Activated CD4-positive, alpha-beta T cell treated with anti-CD3 and anti-CD28 coated beads, Interleukin-2, amount 10 ng/mL, durations not matched to agents 7 days and 5 days (primary cell): ENCODE measurements at places on chromosomes 13 and 19. TPM values are rescaled to one million over a fixed set of nuclear protein-coding genes. Genes with fewer than 3 reads are reported as not detected.

- H3K27me3 ChIP-seq: peaks cover 8% of the 10 kb centered on the region
- DNase-seq: peak; percentile 46
- no peaks in the 10 kb centered on the region for H3K36me3 ChIP-seq
- peaks cover 21% of the 10 kb centered on the region for H3K4me1 ChIP-seq
- H3K4me3 ChIP-seq: peak within 1 kb of the TSS; percentile 22
Measured at GRCh38 chr19:38433268-38433733, at the start of gene RYR1. Gene RYR1, plus strand, starts transcription at chr19:38433691. Its CDS starts 139 bp downstream, at chr19:38433830.

The CYP4F22 gene
- 0.67 TPM for total RNA-seq

The SPTBN4 gene
- 0.23 TPM for total RNA-seq

DNA sequence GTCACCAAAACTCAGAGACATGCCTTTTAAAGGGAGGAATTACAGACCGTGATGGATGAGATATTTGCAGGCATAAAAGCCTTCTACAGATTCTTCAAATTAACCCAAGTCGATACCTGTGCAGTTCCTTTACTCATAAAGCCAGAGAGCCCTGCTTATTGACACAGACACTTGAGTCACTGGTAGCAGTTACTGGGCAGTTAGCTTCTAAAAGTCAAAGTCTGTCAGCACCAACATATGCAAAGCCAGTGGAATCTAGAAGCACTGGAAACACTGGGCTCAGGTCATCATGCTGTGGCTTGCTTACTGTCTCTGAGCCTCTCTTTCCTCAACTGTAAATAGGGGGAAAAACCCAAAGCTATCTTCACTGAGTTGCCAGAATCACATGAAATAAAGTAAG is 25.7 kb upstream of the LRCH1 start:
- peaks cover 7% of the 10 kb centered on the region for H3K27me3 ChIP-seq
- no peak overlapping the region for H3K27ac ChIP-seq
- DNase-seq: no peak
- no peak overlapping the region for H3K4me3 ChIP-seq
- H3K4me1 ChIP-seq: peaks cover 16% of the 10 kb centered on the region

The NAPA gene
- total RNA-seq: 121 TPM

GRCh38 chr13:73623281-73623680 is 510.9 kb downstream of the KLF12 start:
- peaks cover 22% of the 10 kb centered on the region for H3K36me3 ChIP-seq
- H3K27me3 ChIP-seq: peaks cover 1% of the 10 kb centered on the region
- DNase-seq: no peak
- H3K4me1 ChIP-seq: peaks cover 61% of the 10 kb centered on the region

The NLRP4 gene
- total RNA-seq: not detected
